ENCODE measurements at places on chromosomes 4 and X. TPM values are rescaled to one million over a fixed set of nuclear protein-coding genes. Genes with fewer than 3 reads are reported as not detected.

The PCSK1N gene
- 1.6 TPM for total RNA-seq

The TSPAN7 gene
- 1.5 TPM for total RNA-seq

The QDPR gene
- 12.8 TPM for total RNA-seq

The SYP gene
- total RNA-seq: 1.9 TPM

The CYSLTR1 gene
- total RNA-seq: not detected

DNA sequence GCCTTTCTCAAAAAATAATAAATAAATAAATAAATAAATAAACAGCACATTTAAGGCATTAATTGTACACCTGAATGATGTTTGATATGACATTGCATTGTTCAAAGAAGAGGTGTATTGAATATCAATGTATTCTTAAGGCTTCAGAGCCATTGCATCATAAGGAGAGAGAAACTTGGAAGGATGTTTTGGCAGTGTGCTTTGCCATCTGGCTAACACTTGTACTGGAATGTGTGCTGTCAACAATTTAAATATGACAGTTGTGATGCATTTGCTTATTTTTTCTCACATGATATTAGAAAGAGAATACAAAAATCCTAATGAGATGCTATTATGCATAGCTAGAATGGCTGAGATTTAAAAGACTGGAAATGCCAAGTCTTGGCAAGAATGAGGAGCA lies 67.8 kb downstream of the FAM133A start:
- no peak for DNase-seq

DNA sequence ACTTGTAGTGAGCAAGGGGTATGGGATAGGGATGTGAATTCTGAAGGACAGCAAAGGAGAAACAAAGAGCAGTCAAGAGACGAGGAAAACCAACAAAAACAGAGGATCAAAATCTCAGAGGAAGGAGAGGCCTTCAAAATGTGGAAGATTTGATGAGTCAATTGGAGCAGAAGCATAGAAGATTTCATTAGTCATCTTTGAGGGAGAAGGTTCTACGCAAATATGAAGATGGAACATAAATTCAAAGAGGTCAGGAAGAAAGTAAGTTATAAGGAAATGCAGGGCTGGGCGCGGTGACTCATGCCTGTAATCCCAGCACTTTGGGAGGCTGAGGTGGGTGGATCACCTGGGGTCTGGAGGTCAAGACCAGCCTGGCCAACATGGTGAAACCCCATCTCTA lies 35.4 kb downstream of the MID2 start:
- DNase-seq: no peak

GRCh38 chr4:54525602-54526001 lies 132.2 kb upstream of the KIT start:
- no peak for DNase-seq

GRCh38 chr4:74379912-74380311 lies 15.0 kb downstream of the EREG start:
- no peak for DNase-seq

DNA sequence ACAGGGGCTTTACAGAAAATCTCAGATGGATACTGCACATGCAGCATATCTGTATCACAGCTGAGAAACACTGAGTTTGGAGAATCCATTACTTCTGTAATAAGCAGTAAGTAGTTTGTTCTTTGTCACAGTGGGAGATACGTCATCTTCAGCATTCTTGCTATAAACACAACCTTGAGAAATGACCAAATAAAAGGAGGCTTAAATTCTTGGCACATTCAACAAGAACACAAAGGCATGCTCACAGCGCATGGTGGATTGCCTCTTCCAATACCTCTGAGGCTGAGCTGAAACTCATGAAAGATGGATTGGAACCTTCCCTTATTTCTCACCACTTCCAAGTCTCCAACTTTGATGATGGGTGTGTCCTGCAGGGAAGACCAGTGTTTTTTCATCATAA lies 54.5 kb downstream of the ANXA5 start:
- no peak for DNase-seq

DNA sequence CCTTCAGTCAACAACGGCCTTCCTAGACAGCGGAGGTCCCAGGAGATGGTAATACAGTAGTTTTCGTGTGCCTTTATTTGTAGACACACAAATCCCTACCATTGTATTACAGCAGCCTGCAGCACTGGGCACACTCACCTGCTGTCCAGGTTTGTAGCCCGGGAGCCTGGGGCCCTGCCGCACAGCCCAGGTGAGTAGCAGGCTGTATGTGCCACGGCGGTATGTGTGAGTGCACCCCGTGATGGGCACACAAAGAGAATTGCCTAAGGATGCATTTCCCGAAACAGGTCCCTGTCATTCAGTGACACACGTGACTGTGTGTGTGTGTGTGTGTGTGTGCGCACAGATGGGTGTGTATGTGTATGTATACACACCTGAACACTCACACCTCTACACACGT lies 8.1 kb upstream of the SLC25A6 start:
- DNase-seq: no peak

DNA sequence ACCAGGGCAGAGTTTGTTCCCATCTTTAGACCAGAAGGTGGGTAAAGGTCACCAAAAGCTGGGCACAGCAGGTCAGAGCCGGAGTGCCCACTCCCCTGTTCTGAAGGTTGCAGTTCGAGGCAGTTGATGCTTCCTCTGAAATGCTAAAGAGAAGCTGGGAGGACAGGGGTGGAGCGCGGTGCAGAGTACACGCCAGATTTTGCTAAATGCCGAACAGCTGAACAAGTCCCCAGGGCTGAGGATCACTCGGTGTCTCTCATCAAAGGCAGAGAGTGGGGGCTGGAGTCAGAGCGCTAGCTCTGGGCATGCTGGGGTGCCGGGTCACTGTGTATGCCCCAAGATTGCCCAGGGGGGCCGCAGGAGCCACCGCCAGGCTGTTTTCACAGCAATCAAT lies 197.0 kb downstream of the BCOR start:
- DNase-seq: peak; percentile 74

DNA sequence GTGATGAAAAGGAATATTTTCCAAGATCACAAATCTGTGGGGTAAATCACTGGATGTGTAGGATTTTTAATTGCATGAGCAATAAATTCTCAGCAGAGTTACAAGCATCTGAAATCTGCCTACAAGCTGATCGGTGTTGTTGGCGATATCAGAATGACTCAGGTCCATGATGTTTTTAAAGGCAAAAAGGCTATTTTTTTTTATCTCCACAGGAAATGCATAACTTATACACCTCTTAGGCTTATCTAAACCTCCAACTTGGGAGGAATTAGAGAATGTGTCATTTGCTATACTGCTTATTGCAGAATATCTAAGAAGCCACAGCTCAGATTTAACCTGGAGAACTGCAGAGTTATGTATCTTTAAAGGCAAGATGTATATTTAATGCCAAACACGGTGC lies 61.6 kb downstream of the KIT start:
- no peak for DNase-seq

- no peak for DNase-seq
Measured at GRCh38 chr4:158538176-158538575, 16.5 kb downstream of the RXFP1 start.

GRCh38 chr4:68175562-68176155 lies 46.0 kb upstream of the TMPRSS11F start:
- peak; percentile 35 for DNase-seq

DNA sequence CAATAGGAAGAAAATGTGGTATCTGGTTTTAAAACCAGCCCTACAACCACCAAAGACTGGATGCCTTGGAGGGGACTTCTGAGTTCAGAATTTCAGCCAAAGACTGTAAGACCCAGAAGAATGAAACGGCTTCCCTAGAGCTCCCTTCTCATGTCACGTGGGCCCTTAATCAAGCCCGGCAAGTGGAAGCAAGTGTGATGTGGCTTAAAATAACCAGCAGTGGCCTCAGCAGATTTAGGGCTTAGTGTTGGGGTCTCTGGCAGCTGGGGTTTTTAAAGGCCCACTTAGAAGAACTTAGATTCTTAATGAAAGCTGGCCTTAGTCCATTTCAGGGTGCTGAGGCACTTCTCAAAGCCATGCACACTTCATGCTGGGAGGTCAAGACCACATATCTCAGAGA lies 111.2 kb upstream of the TBC1D9 start:
- no peak for DNase-seq

DNA sequence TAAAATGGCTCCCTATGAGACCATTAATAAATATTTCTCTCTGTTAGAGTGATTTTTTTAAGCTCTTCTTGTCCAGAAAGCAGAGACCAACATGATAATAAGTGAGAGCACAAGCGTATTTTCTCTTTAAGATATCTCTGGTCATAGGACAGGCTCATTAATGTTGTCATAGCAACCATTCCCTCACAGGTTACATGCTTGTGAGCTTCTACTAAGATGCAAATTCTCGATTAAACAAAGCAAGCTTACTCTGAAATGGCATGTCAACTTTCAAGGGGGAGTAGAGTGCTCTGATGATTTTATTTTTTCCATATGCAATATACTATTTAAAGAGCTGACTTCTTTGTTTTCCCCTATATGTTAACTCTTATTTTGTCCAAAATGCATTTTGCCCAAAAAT lies 487.2 kb upstream of the LCORL start:
- DNase-seq: no peak

DNA sequence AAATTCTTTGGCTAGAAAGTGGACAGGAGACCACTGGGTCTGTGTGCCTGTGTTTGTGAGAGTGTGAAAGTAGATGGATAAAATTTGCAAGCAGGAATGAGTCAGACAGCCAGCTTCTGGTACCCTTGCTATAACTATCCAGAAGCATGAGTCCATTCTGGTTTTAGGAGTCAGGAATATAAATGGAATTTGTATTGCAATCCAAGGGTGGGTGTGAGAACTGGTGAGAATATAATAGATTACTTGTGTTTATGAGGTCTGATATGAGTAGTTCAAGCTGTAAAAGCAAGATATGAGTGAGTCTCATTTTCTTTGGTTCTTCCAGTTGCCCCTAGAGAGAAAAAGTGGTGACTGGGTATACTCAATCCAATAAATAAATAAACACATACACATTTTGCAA lies 212.7 kb upstream of the TAPT1 start:
- no peak for DNase-seq

- peak; percentile 41 for DNase-seq
Measured at GRCh38 chr4:151744614-151745013, 16.2 kb downstream of the GATB start.

GRCh38 chr4:186144198-186144945 lies 39.9 kb downstream of the FAM149A start:
- peak; percentile 95 for DNase-seq

- no peak for DNase-seq
Measured at GRCh38 chr4:32931475-32931874, 2211.3 kb downstream of the PCDH7 start.

Measured in H7 (cell line).